ENCODE measurements at places on chromosomes 6 and 20. TPM values are rescaled to one million over a fixed set of nuclear protein-coding genes. Genes with fewer than 3 reads are reported as not detected.

The CGAS gene
- 1.0 TPM for total RNA-seq

GRCh38 chr6:256169-256568, 36.1 kb upstream of the DUSP22 start:
- DNase-seq = no peak

DNA sequence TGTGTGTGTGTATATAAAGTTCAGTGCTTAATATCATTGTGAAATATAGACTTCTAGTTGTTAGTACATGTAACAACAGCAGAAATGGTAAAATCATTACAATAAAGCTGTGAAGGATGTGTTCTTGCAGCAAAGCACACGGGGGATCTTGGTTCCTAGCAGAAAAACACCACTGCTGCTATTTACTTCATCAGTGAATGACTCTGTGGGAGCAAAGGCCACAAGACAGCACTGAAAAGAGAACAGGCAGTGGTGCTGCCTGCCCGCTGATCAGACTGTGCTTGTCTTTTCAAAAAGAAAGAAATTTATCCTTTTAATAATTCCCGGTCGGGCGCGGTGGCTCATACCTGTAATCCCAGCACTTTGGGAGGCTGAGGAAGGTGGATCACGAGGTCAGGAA, 689.9 kb upstream of the CITED2 start:
- DNase-seq = peak; percentile 32

GRCh38 chr6:71887006-71887743, 825 bp downstream of the RIMS1 start:
- DNase-seq = peak; percentile 6

GRCh38 chr20:38437796-38438195, 2.7 kb upstream of the SNHG17 start:
- no peak for DNase-seq

The TCP11 gene
- total RNA-seq = not detected

The SLC22A16 gene
- total RNA-seq = not detected

DNA sequence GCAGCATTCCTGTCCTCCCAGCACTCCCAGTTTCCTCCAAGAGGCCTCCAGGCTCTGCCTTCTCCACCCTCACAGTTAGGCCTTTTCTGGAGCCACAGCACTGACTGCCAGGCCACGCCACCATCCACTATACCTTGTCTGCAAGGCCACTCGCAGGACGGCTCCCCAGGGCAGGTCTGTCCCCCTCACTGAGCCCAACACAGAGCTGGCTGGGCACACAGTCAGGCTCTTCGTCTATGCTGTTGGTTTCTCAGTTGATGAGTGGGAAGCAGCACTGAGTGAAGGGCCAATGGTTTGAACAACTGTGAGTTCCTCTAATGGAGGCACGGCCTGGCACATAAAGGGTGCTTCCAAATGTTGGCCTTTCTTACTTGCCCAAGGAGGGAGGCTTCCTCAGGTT, 95.2 kb downstream of the GRM4 start:
- no peak for DNase-seq

The TNNC2 gene
- 0.63 TPM for total RNA-seq

- DNase-seq = no peak
These were observed 111.1 kb downstream of the FOXA2 start for GRCh38 chr20:22473293-22473692.

- no peak for DNase-seq
These were observed 674.2 kb upstream of the FLRT3 start for GRCh38 chr20:15011631-15012030.

GRCh38 chr6:159989492-159990480, 20.9 kb downstream of the IGF2R start:
- no peak for DNase-seq

- DNase-seq = no peak
These were observed 90.4 kb downstream of the YTHDF1 start for GRCh38 chr20:63125581-63125837.

DNA sequence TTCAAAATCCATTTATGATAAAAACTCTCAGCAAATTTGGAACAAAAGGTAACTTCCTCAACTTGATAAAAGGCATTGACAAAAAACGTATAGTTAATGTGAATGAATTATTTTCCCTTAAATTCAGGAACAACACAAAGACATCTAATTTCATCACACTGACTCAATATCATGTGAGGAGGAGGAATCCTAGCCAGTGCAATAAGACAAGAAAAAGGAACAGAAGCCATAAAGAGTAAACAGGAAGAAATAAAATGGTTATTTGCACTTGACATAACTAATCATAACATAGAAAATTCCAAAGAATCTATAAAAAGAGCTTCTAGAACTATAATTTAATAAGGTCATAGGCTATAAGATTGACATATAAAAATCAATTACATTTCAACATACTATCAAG, 31.4 kb downstream of the CHD6 start:
- no peak for DNase-seq

GRCh38 chr6:4637691-4638433, 138.3 kb upstream of the CDYL start:
- DNase-seq = peak; percentile 39

DNA sequence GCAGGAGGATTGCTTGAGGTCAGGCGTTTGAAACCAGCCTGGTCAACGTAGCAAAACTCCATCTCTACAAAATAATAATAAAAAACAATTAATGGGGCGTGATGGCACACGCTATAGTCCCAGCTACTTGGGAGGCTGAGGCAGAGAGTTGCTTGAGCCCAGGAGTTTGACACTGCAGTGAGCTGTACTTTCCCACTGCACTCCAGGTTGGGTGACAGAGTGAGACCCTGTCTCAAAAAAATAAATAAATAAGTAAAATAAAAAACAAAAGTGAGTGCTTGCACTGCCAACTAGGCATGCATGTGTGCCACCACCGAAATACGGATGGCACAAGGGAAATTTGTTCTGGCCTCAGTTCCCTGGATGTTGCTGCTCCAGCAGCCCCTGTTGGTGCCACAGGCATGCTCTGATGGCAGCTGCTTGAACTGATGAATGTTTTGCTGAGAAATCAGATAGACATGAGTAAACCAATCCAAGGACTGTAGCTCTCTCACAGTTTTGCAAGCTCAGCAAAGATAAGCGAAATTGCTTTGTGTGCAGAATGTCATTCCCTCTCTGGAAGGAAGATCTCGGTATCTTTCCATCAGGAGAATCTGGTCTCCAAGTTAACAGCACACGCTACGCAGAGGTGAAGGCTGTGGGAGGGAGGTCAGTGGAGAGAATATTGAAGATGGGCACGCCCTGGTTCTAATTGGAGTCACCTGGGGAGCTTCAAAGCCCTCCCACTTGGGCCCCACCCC, 188.0 kb upstream of the SLC24A3 start:
- DNase-seq = peak; percentile 58
